Upper lobe of left lung (tissue), 6 donors: ENCODE measurements at places on chromosomes 1 and 21. TPM values are rescaled to one million over a fixed set of nuclear protein-coding genes. Genes with fewer than 3 reads are reported as not detected.

The GFI1 gene
- 7.3 TPM for total RNA-seq

The AMY2A gene
- total RNA-seq, result 1.8 TPM

The GBP6 gene
- total RNA-seq, result 3.8 TPM

The HES2 gene
- total RNA-seq, result 3.1 TPM

The SELENBP1 gene
- 396 TPM for total RNA-seq

The GBP5 gene
- total RNA-seq, result 8.1 TPM

The TSPAN2 gene
- 3.9 TPM for total RNA-seq

The LHX8 gene
- total RNA-seq, result not detected

The RGSL1 gene
- not detected for total RNA-seq

The WNT4 gene
- 2.3 TPM for total RNA-seq

The MEGF6 gene
- 23.8 TPM for total RNA-seq

The OBSCN gene
- 65.4 TPM for total RNA-seq

The TMCC2 gene
- 1.3 TPM for total RNA-seq

The TAGLN2 gene
- total RNA-seq, result 167 TPM

The PRDM16 gene
- total RNA-seq, result 51.3 TPM

The CD101 gene
- 50.2 TPM for total RNA-seq
